ENCODE measurements at places on chromosomes 7 and 10.

GRCh38 chr7:78718212-78718611, 735.3 kb downstream of the MAGI2 start:
- H3K27me3 ChIP-seq, result peaks cover 2% of the 10 kb centered on the region
- no peak for DNase-seq

DNA sequence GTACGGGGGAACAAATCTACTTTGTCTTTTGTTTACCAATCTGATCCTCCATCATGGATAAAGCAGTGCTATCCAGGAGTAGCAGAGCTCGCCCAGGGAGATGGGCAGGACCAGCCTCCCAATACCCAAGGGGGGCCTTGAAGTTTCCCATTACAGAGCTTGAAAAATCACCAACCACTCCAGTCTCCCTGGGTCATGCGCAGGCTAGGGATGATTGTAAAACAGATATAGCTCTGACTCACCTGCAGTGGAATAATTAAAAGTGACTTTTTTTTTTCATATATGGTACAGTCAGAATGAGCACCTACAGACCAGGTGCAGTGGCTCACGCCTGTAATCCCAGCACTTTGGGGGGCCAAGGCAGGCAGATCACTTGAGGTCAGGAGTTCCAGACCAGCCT, 204.6 kb upstream of the PLXNA4 start:
- H3K4me1 ChIP-seq, result no peaks in the 10 kb centered on the region
- DNase-seq, result no peak
- peaks cover 3% of the 10 kb centered on the region for H3K27me3 ChIP-seq
- H3K36me3 ChIP-seq, result peaks cover 14% of the 10 kb centered on the region
- no peak overlapping the region for H3K27ac ChIP-seq
- H3K4me3 ChIP-seq, result no peak overlapping the region

DNA sequence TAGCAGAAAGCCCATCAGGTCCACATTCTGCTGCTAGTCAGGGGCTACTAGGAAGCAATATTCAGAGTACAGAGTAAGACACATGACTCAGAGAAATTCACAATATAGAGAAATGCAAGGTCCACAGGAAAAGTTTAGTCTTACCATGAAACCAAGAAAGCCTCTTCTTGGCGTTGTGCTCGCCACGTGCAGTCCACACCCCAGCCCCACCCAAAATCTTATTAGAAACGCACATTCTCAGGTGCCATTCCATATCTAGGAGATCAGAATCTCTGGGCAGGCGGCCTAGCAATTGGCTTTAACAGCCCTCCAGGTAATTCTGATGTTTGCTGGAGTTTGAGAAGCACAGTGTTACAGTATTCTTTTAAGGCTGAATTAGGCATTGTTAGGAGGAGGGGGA, 15.8 kb upstream of the SAR1A start:
- H3K27me3 ChIP-seq, result peaks cover 2% of the 10 kb centered on the region
- peak; percentile 10 for DNase-seq
- no peaks in the 10 kb centered on the region for H3K36me3 ChIP-seq
- H3K27ac ChIP-seq, result no peak overlapping the region
- H3K4me1 ChIP-seq, result no peaks in the 10 kb centered on the region
- H3K4me3 ChIP-seq, result no peak overlapping the region

DNA sequence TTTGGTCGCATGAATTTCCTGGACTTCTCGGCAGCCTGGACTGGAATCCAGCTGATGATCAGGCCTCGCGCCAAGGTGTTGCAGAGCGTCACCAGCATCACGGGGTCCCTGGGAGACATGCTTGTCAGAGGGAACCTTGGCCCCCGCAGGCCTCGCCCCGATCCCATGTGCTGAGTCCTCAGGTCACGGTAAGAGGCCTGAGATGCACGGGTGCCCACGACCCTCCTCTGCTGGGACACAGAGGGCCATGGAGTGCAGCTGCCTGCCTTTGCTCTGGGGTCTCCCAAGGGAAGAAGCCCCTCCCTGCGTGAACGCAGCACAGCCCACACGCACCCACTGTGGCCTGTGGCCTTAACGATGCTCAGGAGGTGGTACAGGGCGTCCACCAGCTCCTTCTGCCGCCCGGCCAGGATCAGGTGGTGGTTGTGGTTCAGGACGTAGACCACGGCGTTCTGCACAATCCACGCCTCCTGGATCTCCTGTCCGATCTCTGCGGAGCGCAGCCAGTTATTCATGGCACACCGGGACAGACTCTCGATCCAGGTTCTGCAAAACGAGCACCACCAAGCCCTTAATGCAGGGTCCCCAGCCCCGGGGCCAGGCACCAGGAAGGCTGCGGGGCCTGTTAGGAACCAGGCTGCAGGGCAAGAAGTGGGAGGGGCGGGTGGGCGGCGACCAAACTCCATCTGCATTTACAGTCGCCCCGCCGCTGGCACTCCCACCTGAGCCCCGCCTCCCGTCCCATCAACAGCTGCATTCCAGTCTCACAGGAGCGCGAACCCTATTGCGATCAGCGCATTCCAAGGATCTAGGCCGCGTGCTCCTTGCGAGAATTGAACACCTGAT, 29.4 kb downstream of the CFAP46 start:
- H3K27ac ChIP-seq, result no peak overlapping the region
- H3K27me3 ChIP-seq, result peaks cover 3% of the 10 kb centered on the region
- H3K36me3 ChIP-seq, result no peaks in the 10 kb centered on the region
- H3K4me1 ChIP-seq, result no peaks in the 10 kb centered on the region
- DNase-seq, result peak; percentile 59

- H3K27me3 ChIP-seq, result peaks cover 82% of the 10 kb centered on the region
- peaks cover 21% of the 10 kb centered on the region for H3K4me1 ChIP-seq
- H3K27ac ChIP-seq, result no peak within 1 kb of the TSS
- no peaks in the 10 kb centered on the region for H3K36me3 ChIP-seq
- no peak for DNase-seq
These were observed at the start of gene GRID1 for GRCh38 chr10:86366033-86366901. Gene GRID1 (minus strand): TSS chr10:86366795.

GRCh38 chr7:138768241-138768640, 29.6 kb upstream of the TMEM213 start:
- DNase-seq, result no peak
- H3K36me3 ChIP-seq, result no peaks in the 10 kb centered on the region
- H3K4me3 ChIP-seq, result no peak overlapping the region
- no peaks in the 10 kb centered on the region for H3K4me1 ChIP-seq

DNA sequence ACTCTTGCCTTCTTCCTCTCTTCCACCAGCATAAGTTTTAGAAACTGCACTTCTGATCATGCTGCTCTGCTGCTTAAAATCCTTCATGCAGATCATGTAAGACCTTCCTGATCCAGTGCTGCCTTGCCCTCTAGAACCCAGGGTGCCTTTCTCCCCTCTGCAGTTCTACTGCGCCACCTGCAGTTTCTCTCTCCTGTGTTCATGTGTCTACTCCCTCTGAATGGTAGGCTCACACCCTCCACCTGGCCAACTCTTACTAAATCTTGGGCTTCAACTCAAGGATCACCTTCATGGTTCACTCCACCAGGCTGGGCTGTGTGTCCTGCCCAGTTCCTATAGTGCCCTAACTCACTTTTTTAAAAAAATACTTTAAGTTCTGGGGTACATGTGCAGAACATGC, 174.6 kb upstream of the ITGB1 start:
- H3K4me1 ChIP-seq, result peaks cover 24% of the 10 kb centered on the region
- H3K4me3 ChIP-seq, result no peak overlapping the region
- DNase-seq, result no peak
- no peaks in the 10 kb centered on the region for H3K27me3 ChIP-seq
- no peaks in the 10 kb centered on the region for H3K36me3 ChIP-seq
- no peak overlapping the region for H3K27ac ChIP-seq

- H3K36me3 ChIP-seq, result no peaks in the 10 kb centered on the region
- DNase-seq, result no peak
These were observed 310.9 kb upstream of the ZNF32 start for GRCh38 chr10:43959364-43960134.

DNA sequence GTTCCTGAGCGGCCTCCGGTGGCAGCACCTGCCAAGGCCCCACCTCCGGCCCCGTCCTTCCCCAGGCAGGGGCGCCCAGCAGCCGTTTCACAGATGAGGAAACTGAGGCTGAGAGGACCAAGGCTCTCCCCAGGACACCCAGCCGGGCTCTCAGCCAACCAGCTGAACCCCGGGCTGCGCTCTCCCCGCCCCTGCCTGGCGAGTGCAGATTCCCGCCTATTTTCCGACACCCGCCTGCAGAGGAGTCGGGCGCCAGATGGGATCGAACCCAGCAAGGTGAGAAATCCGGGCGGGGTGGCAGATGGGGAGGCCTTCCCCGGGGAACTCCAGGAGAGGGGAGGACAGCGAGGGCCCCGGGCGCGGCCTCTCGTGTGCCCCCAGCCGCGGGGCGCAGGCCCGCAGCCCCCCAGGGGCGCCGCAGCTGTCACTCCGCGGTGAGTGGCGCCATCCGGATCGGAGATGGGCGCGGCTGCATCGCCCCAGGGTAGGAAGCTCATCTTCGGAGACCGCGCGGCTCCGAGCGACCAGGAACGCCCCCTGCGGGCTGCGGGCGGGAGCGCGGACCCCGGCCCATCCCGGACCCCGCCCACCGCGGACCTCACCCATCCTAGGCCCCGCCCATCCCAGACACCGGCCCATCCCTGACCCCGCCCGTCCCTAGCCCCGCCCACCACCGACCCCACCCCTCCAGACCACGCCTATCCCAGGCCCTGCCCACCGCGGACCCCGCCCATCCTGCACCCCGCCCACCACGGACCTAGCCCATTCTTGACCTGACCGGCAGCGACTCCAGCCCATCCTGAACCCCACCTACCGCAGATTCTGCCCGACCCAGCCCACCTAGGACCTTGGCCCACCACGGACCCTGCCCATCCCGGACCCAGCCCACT, 90.3 kb downstream of the MICALL2 start:
- H3K4me3 ChIP-seq, result no peak overlapping the region
- H3K27me3 ChIP-seq, result peaks cover 67% of the 10 kb centered on the region
- H3K27ac ChIP-seq, result no peak overlapping the region
- no peaks in the 10 kb centered on the region for H3K36me3 ChIP-seq

- H3K27ac ChIP-seq, result no peak overlapping the region
- H3K4me1 ChIP-seq, result peaks cover 20% of the 10 kb centered on the region
- H3K27me3 ChIP-seq, result no peaks in the 10 kb centered on the region
- DNase-seq, result no peak
- no peaks in the 10 kb centered on the region for H3K36me3 ChIP-seq
- H3K4me3 ChIP-seq, result no peak overlapping the region
These were observed 9.5 kb upstream of the FOXL3 start for GRCh38 chr7:280461-280860.

GRCh38 chr10:19728376-19728775, 87.9 kb upstream of the PLXDC2 start:
- no peaks in the 10 kb centered on the region for H3K27me3 ChIP-seq
- DNase-seq, result no peak
- H3K36me3 ChIP-seq, result no peaks in the 10 kb centered on the region
- H3K27ac ChIP-seq, result no peak overlapping the region

GRCh38 chr7:119167431-119167830, 942.9 kb downstream of the ANKRD7 start:
- no peaks in the 10 kb centered on the region for H3K27me3 ChIP-seq
- H3K27ac ChIP-seq, result no peak overlapping the region
- H3K4me3 ChIP-seq, result no peak overlapping the region

DNA sequence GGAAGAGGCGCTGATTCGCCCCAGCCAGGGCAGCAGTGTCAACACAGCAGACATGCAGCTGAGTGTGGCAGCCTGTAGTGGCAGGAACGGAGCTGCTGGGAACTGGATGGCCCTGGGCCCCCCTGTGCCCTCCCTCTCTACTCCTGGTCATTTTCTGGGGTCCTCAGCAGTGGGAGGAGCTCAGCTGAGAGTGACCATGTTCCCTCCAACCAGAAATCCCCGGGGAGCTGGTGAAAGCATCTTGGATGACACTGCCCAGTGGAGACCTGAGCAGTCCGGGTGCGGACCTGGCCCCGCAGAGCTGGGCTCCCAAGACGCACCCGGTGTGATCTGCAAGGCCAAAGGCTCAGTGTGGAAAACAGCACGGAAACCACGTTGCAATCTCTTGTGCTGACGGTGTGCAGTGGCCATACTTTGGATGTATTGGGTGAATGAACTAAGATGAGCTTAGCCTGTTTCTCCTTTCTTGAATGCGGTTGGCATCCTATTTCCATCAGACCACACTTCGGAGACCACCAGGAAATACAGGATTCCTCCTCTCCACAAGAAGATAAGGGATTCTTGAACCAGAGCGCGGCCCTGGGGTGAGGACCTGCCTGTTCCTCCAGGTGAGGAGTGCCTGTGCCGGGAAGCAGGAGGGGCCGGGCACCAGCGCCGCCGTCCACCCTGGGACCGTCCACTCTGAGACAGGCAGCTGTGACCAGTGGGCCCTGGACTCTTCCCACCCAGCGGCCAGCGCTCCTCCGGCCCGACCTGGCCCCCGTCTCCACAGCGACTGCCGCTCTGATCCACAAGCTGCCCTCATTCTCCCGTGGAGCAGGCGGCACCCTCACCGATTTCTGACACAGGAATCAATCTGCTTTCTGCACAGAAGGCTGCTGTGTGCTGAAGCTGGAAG, 93.5 kb upstream of the DIP2C start:
- H3K4me1 ChIP-seq, result peaks cover 3% of the 10 kb centered on the region
- DNase-seq, result no peak
- no peak overlapping the region for H3K27ac ChIP-seq

DNA sequence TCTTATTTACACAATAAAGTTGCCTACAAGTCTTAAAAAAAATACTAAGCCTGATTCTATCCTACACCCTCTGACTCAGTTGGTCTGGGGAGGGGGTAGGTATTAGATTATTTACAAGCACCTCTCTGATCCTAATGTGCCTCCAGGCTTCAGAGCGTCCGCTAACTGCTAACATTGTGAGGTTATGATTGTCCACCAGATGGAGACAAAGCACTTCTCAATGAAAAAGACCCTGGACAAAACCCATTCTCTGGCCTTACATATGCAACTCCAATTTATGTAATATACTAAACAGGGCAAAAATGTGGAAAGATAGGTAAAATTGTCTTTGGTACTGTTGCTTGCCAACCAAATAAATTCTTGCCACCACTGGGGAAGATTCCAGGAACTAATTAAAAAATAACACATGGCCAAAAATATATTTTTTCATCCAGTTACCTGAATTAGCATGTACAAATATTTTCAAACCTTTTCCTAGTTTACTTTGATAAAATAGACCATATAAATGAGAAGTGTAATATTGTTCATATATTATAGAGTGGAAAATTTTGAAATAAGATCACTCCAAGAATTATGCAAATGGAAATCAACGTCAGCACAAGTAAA, 92.4 kb downstream of the KIF20B start:
- H3K36me3 ChIP-seq, result no peaks in the 10 kb centered on the region
- DNase-seq, result peak; percentile 52
- no peaks in the 10 kb centered on the region for H3K27me3 ChIP-seq
- no peak overlapping the region for H3K4me3 ChIP-seq
- H3K27ac ChIP-seq, result no peak overlapping the region
- H3K4me1 ChIP-seq, result no peaks in the 10 kb centered on the region

DNA sequence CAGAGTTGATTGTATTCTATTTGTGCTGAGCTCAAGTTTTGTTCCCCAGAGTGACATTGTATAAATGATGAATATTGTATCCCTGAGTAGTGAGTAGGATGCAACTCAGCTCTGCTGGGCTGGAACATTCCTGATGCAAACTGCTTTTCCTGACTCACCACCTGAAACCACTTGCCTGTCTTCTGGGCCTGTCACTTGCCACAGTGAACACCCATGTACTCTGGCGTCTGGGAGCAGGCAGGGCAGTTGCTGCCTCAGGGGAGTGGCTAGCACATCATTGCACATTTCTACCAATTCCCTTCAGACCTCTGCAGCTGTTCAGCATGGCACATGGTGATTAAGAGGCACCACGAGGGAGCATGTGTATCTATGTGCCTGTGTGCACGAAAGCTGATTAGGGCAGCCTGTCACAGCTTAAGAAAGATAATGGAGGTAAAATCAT, 157.3 kb downstream of the SND1 start:
- peaks cover 12% of the 10 kb centered on the region for H3K36me3 ChIP-seq
- DNase-seq, result peak; percentile 38
- H3K4me1 ChIP-seq, result no peaks in the 10 kb centered on the region
- H3K4me3 ChIP-seq, result no peak overlapping the region
- H3K27me3 ChIP-seq, result no peaks in the 10 kb centered on the region
